Esophagus (tissue), 2 donors: ENCODE measurements at places on chromosomes 12 and 14. TPM values are rescaled to one million over a fixed set of nuclear protein-coding genes. Genes with fewer than 3 reads are reported as not detected.

ABCD2 gene
- polyA plus RNA-seq: 0.04 TPM

CEBPE gene
- polyA plus RNA-seq: not detected

TTC6 gene
- 2.4 TPM for polyA plus RNA-seq

NR1H4 gene
- 0.04 TPM for polyA plus RNA-seq

ANAPC7 gene
- 75.8 TPM for polyA plus RNA-seq

PLEKHG7 gene
- not detected for polyA plus RNA-seq

DNAH10 gene
- polyA plus RNA-seq: not detected

TMTC1 gene
- 1.3 TPM for polyA plus RNA-seq

HIP1R gene
- polyA plus RNA-seq: 23.1 TPM

CCDC88C gene
- polyA plus RNA-seq: 11.0 TPM

AICDA gene
- polyA plus RNA-seq: not detected

TMCC3 gene
- polyA plus RNA-seq: 2.5 TPM

L2HGDH gene
- 4.6 TPM for polyA plus RNA-seq

APOLD1 gene
- polyA plus RNA-seq: 2.4 TPM

SMAGP gene
- polyA plus RNA-seq: 149 TPM

TMEM119 gene
- 0.54 TPM for polyA plus RNA-seq

LGR5 gene
- not detected for polyA plus RNA-seq

C1QL4 gene
- not detected for polyA plus RNA-seq

SLC25A47 gene
- 0.01 TPM for polyA plus RNA-seq

RPGRIP1 gene
- 0.14 TPM for polyA plus RNA-seq

PTGER2 gene
- 0.41 TPM for polyA plus RNA-seq

TMEM30B gene
- polyA plus RNA-seq: 14.1 TPM

IPO8 gene
- polyA plus RNA-seq: 12.2 TPM

KRT5 gene
- 3,653 TPM for polyA plus RNA-seq

MYF5 gene
- polyA plus RNA-seq: not detected

DENND5B gene
- 0.33 TPM for polyA plus RNA-seq

DPPA3 gene
- not detected for polyA plus RNA-seq

NPAS3 gene
- 0.08 TPM for polyA plus RNA-seq

MAP1LC3B2 gene
- 1.0 TPM for polyA plus RNA-seq
